ENCODE measurements at places on chromosomes 2 and 18. TPM values are rescaled to one million over a fixed set of nuclear protein-coding genes. Genes with fewer than 3 reads are reported as not detected.

PIGN gene
- 22.3 TPM for polyA plus RNA-seq

CD8A gene
- 0.21 TPM for polyA plus RNA-seq

B3GNT2 gene
- 28.9 TPM for polyA plus RNA-seq

FAM161A gene
- 15.9 TPM for polyA plus RNA-seq

GRCh38 chr18:50313031-50313607, 25.6 kb upstream of the CXXC1 start:
- no peak for DNase-seq

- no peak for DNase-seq
Observed at GRCh38 chr2:171762879-171763573, 75.8 kb downstream of the DYNC1I2 start.

DNA sequence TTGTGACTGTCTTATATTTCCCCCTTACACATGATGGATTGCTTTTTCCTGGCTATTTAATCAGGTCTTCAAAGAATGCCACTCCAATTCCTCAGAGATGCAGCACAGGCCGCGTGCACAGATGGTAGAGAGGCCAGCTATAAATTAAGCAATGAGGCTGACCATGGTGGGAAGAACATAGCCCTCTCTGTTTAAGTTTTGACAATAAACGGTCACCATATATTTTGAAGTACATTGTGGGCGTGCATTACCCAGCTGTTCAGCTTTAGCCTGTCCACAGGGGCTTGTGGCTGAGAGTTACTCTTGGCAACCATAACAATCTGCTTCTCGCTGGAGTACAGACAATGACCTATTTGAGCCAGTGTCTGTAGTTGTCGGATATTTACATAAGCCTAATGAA, 730.8 kb downstream of the DCC start:
- no peak for DNase-seq

DNA sequence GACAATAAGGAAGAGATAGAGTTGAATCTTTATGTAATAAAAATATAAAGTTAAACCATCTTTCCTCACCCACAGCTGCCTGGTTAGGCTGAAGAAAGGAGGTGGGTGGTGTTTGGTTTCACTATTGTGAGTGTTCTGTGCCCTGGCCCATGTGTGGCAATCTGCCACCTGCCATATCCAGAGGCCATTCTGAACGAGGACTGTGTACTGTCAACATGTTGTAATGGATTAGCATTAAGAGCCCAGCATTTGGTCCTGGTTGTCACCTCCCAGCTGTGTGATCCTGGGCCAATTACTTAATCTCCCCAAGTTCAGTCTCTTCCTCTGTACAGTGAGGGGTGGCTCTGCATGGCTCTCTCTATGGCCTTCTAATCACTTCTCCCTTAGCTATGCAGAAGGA, 118.2 kb upstream of the SEC11C start:
- DNase-seq, result no peak

Measured in left renal pelvis (tissue), 4 donors.